Stimulated activated CD8-positive, alpha-beta memory T cell treated with anti-CD3 and anti-CD28 coated beads, Interleukin-4, amount 100 ng/mL, for 1 hour (primary cell): ENCODE measurements at places on chromosomes 16 and 17.

GRCh38 chr17:79205688-79206205 lies 131.1 kb downstream of the ENGASE start:
- DNase-seq: no peak

DNA sequence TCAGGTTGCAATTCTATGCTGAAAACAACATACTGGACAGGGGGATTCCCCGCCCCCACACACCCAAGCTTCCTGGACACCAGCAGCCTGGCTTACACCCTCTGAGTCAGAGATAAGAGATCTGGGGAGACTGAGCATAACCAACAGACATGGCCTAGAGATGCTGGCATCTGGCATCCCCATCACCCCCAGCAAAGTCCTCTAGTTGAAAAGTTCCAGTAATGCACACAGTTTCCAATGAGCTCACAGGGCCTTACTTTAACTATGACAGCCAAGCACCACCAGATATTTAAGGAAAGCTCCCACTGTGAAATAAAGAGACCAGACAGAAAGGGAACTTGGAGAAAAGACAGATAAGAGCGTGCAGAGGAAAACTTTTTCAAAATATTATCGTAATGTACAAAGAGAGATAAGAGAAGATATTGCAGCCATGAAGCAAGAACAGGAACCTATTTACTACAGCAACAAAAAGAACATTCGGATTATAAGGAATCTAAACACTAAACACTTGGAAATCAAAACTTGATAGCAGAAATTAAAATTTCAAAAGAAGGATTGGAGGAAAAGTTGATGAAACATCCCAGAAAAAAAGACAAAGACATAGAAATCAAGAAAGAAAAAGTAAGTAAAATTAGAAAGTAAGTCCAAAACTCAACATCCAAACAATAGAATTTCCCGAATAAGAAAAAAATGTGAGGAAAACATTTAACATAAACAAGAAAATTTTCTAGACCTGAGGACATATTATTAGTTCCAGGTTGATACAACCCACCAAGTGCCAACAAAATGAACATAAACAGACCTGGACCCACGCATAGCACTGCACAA lies 17.2 kb upstream of the ALOX15 start:
- no peak for DNase-seq

GRCh38 chr16:81553080-81553813 lies 108.6 kb downstream of the CMIP start:
- DNase-seq: no peak

DNA sequence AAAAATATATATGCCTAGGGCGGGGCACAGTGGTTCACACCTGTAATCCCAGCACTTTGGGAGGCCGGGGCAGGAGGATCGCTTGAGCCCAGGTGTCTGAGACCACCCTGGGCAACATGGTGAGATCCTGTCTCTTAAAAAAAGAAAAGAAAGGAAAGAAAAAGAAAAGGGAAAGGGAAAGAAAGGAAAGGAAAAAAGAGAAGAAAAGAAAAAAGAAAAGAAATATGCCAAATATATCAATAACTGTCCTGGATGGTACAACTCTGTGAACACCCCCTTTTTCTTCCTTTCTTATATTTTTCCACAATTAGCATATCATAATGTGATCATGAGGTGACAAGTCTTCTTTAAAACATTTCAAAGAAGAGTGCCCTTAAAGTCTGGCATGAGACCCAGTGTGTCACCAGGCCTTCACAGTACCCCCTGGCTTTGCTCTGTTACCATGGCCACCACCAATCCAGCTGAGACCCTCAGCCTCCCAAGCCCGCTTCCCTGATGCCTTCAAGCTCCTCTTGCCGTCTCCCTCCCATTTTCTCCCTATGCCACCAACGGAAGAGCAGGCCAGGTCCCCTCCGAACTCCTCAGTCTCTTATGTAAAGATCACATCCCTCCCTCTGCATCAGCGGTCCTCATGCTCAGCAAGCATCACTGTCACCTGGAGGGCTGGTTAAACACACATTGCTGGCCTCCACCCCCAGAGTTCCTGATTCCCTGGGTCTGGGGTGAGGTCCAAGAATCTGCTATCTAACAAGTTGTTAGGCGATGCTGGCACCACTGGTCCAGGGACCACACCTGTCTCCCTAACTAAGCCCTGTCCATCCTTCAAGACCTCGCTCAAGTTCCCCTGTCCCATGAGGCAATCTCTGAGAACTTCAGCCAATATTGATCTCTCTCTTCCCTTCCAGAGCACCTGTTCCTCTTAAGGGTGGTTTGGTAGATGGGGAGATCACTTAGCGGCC lies 44.5 kb downstream of the CUEDC1 start:
- no peak for DNase-seq

GRCh38 chr16:28937222-28937876 lies 5.6 kb downstream of the CD19 start:
- no peak for DNase-seq

DNA sequence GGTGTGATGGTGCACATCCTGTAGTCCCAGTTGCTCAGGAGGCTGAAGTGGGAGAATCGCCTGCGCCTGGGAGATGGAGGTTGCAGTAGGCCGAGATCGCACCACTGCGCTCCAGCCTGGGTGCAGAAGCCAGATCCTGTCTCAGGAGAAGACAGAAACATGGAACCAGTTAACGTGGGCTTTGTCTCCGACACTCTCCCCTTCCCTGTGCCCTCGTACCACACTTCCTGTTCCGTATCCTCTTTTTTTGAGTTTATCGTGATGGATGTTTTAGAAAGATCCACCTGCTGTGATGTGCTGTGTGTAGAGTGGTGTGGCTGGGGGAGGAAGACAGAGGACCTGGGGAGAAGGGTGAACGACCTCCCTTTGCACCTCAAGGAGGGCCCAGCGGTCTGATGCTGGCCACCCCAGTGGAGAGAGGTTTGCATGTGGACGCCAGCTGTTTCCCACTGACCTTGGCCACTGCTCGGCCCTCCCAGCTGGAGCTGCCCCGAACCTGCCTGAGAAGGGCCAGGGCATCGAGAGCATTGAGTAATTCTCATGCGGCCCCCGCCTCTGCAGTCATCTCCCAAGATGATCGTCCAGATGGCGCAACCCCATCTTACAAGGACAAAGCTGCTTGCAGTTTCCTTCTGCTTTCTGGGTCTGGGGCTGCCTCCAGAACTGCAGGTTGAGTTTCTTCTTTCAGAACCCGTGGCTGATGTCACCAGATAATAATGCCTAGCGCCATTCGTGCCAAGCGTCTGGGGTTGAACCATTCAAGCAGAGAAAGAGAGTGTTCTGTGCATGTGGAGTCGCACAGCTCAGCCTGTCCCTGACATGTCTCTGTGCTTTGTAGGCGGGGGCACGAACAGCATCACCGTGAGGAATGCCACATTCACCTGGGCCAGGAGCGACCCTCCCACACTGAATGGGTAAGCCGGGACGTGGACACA lies 126.3 kb downstream of the ABCC1 start:
- no peak for DNase-seq

DNA sequence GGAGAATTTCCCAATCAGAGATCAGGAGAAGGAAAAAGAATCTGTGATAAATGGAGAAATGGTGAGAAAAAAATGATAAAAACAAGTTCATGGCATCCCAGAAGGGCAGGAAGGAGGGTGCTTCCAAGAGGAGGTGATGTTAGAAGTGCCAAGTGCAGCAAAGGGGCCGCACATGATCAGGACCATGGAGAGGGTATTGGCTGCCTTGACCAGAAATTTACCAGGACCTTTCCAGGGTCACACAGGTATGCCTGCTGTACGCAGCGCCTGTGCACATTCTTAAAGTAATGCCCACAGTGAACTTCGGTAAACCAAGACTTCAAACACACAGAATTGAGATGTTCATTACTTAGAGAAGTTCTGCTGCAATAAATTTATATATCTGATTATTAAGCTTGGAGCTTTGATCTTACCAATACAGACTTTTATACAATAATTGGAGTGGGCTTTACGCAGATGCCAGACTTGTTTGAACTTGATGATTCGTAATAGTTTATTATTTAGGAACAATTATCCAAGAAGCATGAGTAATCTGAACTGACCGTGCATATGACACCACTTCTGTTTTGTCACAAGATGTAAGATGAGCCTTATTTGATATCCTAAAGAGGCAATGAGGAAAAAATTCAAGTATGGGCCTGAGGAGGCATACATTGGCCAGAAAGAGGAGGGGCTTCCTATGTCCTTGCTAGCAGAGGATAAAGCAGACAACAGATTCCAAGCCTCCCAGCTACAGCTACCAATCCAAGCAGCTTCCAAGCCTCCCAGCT lies 2.2 kb upstream of the KRT33A start:
- DNase-seq: no peak

- DNase-seq: no peak
Observed at GRCh38 chr17:35147375-35147905, at the start of gene UNC45B. UNC45B (plus strand) TSS chr17:35147817; CDS start chr17:35148264, 447 bp downstream.

GRCh38 chr17:47224966-47225365 lies 15.8 kb downstream of the MYL4 start:
- no peak for DNase-seq

DNA sequence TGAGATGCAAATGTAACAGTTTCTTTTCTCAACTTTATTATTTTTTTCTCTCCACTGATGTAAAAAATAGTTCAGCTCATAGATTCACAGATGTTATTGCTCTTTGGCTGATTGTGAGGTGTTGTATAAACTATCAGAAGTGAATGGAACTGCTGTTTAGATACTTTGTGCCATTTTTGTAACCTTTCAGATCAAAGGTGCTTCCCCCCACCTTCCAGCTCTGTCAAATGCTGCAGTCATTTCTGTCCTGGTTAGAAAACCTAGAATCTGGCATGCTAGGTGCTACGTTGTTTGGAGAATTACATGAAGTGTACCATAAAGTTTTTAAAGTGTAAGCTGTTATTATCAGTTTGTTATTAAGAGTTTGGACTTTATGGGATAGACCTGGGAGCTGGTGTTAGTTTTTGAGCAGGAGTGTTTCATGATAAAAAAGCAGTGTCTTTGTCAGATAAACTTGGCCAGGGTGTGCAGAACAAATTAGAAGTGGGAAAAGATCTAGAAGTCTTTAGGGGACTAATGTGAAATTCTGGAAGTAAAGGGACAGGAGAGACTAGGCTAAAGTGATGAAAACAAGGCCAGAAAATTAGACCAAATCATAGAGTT lies 1.8 kb upstream of the WIPI1 start:
- no peak for DNase-seq

GRCh38 chr17:42034059-42034458 lies 14.2 kb downstream of the NKIRAS2 start:
- no peak for DNase-seq

DNA sequence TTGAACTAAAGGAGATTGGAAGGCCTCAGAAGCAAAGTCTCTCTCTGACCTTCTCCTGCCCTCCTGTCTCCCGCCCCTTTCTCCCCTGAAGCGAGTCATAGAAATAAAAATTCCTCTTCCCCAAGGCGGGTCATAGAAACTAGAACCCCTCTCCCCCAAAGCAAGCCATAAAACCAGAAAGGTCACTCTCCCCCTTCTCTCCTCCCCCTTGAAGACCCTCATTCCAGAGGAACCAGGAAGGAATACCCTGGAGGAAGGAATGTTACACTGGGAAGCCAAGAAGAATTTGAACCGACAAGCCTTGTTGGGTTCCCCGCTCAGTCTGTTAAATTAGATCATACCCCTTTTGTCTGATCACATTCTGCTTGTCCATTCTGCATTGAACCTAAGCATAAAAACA lies 2.7 kb upstream of the GJC1 start:
- DNase-seq: no peak

GRCh38 chr17:64174686-64175456 lies 44.9 kb upstream of the ERN1 start:
- no peak for DNase-seq

DNA sequence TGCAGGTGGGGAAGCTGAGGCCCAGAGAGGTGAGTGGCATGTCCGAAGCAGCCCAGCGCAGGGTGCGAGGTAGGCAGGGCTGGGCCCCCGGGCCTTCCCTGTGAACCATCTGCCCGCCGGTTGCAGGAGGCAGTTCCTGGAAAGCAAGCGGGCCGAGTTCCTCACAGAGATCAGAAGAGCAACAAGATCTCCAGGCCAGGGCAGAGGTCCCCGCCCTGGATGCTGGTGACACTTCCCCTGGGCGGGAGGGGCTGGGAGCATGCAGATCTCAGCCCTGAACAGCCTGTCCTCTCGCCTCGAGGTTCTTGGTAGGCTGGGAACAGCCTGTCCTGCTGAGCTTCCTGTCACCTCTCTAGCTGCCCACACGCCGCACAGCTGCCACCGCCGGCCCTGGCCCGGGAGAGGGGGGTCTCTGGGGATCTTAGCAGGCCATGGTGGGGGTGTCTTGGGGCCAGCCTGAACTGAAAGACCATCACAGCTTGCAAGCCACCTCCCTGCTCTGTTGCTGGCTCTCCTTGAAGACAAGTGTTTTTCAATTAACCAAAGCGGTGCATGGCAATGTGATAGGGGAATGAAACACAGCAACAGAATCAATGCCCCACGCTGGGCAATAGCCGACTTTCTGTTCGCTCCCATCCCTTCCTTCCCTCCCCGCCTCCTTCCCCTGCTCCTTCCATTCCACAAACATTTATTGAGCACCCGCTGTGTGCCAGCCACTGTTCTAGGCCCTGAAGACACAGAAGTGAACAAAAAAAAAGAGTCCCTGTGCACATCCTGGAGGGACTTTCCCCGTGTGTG lies 31.7 kb downstream of the SOCS1 start:
- DNase-seq: peak; percentile 31

- DNase-seq: no peak
Observed at GRCh38 chr17:49681106-49681979, 3.4 kb upstream of the SPOP start.

- DNase-seq: no peak
Observed at GRCh38 chr17:32701871-32702270, 175.1 kb downstream of the MYO1D start.

- DNase-seq: no peak
Observed at GRCh38 chr16:83676086-83676485, 131.7 kb upstream of the HSBP1 start.

- no peak for DNase-seq
Observed at GRCh38 chr17:63601439-63602371, 1.0 kb downstream of the TACO1 start.

- no peak for DNase-seq
Observed at GRCh38 chr17:1577182-1577581, 14.6 kb upstream of the PITPNA start.

DNA sequence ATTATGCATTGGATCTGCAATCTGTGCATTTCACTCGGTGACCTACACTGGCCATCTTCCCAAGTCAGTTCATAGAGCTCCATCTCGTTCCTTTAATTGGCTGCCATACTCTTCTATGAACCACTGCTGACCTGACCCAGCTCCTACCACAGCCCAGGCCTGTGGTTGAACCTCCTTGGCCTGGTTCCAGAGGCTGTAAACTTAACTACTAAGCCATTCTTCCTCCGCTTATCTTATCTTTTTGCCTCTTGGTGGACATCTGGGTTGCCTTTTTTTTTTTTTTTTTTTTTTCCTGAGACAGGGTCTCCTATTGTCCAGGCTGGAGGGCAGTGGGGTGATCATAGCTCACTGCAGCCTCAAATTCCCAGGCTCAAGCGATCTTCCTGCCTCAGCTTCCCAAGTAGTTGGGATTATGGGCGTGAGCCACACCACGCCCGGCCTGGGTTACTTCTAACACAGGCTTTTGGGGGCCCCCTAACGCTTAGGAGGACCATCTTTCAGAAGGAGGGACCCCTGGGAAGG lies 18.3 kb downstream of the COQ7 start:
- no peak for DNase-seq

GRCh38 chr16:89046491-89046890 lies 47.2 kb upstream of the ACSF3 start:
- DNase-seq: no peak

- no peak for DNase-seq
Observed at GRCh38 chr16:2473446-2473926, 1.4 kb upstream of the TBC1D24 start.

- DNase-seq: no peak
Observed at GRCh38 chr17:17768424-17769088, 68.2 kb downstream of the SREBF1 start.
